ENCODE measurements at places on chromosomes 6 and 20.
A peak's percentile ranks its signal among the peaks of the same experiment; 100 is the strongest.

- no peak for DNase-seq
Measured at GRCh38 chr6:147190556-147190955, 13.7 kb upstream of the STXBP5 start.

DNA sequence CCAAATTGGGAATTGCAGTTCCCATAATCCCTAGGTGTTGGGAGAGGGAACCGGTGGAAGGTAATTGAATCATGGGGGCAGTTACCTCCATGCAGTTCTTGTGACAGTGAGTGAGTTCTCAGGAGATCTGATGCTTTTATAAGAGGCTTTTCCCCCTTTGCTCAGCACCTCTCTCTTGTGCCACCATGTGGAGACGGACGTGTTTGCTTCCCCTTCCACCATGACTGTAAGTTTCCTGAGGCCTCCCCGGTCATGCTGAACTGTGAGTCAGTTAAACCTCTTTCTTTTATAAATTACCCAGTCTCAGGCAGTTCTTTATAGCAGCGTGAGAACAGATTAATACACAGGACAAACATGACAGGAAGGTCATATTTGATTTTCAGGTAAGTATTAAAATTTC is 25.3 kb upstream of the HECA start:
- no peak for DNase-seq

DNA sequence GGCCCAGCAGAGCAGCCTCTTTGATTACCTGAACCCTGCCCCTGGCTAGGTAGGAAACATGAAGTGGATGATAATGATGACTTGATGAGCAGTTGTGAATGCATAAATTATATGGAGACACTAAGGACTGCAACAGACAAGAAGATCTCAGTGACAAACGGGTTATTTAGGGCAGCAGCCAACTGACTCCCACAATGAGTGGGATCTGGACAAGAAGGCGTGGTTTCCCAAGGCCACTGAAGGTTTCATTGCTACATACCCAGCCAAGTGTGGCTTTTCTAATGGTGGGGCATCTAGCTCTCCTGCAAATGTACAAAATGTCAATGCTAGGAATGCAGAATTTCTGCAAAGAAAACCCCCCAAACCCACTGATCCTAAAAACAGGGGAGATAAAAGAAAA is 29.4 kb downstream of the RING1 start:
- no peak for DNase-seq

- DNase-seq = no peak
Measured at GRCh38 chr6:28941684-28942448, 18.1 kb upstream of the TRIM27 start.

DNA sequence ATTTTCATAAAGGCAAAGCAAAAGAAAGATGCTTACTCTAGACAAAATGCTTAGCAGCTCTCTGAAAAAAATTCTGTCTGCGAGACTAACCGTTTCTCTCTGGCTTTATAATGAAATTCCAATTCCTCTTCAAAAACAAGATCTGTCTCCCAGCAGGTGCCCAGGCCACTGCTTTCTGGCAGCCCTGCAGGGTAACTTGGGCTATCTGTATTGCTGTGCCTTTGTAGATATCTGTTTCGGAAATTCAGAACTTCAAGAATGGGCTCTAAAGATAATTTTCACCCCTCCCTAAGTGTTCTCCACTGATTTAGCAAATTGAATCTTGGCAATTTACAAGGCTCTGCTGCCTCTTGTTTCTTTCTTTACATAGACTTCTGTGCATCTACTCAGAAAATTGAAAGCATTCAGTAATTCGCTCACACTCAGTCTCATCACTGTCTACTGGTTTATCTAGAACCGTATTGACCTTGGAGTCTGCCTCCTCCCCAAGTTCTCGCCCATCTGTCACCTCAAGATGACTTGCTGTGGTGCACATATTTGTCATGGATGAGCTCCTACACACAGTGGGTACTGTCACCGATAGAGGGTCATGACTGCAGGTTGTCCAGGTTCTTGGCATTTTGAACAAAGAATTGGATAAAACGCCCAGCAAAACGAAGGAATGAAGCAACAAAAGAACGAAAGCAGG is 26.4 kb upstream of the FABP7 start:
- peak; percentile 34 for DNase-seq

- no peak for DNase-seq
Measured at GRCh38 chr20:52010541-52010940, 181.0 kb downstream of the ZFP64 start.

- no peak for DNase-seq
Measured at GRCh38 chr6:150183105-150183504, 40.3 kb downstream of the PPP1R14C start.

GRCh38 chr20:40754339-40754943 is 65.4 kb upstream of the MAFB start:
- no peak for DNase-seq

DNA sequence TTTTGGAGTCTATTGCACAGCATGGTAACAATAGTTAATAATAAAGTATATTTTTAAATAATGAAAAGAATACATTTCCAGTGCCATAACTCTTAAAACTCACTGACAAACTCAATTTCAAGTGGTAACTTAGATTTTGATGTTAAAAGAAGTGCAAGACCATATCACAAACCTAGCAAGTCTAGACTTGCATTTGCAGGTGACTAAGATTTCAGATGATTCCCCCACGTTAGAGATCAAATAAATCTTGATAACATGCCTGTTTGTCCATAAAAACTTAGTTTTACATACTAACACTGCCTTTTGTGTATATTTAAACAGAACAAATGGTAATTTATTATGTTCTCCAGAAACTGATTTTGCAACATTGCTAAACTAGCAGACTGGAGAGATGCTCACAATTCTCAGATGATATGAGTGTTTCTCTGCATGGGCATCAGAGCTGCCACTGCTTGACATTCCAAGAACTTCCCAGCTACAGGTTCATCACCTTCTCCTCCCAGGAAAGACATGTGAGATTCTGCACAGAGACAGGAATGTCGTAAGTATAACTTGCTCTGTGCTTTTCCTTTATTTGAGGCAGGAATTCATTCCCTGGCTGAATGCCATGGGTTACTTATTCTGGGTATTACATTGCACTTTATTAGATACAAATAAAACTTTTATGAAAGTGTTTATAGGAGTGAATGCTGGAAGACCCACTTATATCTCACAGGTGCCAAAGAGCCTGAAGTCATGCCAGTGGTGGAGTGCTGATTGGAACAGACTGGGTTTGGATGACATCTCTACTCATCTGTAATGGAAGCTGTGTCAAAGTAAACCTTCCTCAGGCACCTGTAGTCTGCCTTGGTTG is 160.2 kb upstream of the FOXA2 start:
- no peak for DNase-seq

DNA sequence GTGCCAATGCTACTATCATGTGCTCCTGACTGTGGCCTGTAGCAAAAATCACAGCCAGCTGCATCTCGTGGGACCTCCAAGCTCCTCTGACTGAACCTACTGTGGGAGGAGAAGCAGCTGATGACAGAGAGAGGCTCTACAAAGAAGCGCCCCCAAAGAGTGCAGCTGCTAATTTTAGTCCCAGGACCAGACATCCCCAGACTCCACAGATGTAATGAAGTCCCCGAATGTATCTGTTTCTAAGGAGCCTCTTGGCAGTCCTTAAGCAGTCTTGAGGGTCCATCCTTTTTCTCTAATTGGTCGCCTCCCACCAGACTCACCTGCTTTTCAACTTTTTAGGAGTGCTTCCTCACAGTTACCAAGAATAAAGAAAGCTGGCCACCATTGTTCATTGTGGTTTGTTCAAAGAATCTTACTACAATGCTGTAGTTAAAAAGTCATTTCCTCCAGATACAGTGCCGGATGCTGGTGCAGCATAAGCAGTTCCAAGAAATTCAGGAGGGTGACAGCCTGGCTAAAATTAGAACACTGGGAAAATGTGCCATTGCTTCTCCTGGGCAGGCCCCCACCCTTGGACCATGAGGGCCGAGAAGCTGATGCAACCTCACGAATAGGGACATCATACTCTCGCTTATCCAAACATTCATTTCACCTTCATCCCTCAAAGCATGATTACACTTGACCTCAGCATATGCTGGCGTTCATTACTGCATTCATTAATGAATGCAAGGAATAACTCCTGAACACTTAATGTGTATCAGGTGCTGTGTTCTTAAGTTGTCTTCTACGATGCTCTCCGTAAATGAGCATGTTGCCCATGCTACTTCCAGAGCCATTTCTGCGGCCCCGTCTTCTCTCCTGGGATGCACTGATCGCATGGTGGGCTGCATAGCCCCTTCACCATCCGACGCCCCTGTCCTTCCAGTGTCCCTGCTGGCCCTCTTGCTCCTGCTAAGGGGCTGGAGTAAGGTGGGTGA is 66.4 kb downstream of the LY86 start:
- no peak for DNase-seq

DNA sequence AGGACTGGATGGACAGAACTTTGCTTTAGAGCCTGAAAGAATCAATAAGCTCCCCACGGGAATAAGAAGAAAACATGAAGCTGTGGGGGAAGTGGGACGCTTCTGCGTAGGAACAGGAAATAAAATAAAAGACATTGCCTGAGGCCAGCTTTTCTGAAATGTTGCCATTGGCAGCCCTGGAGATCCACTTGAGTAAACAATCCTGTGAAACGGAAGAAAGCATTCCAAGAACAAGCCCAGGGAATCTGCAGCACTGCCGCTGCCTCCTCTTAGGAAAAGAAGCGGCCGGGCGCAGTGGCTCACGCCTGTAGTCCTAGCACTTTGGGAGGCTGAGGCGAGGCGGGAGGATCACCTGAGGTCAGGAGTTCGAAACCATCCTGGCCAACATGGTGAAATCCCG is 182.3 kb upstream of the RALGAPA2 start:
- DNase-seq = no peak

GRCh38 chr6:163260111-163260895 is 154.2 kb upstream of the QKI start:
- peak; percentile 85 for DNase-seq

GRCh38 chr20:33337119-33337518 is 54.1 kb downstream of the BPIFB1 start:
- no peak for DNase-seq

GRCh38 chr20:25071734-25072133 is 10.2 kb downstream of the VSX1 start:
- no peak for DNase-seq

DNA sequence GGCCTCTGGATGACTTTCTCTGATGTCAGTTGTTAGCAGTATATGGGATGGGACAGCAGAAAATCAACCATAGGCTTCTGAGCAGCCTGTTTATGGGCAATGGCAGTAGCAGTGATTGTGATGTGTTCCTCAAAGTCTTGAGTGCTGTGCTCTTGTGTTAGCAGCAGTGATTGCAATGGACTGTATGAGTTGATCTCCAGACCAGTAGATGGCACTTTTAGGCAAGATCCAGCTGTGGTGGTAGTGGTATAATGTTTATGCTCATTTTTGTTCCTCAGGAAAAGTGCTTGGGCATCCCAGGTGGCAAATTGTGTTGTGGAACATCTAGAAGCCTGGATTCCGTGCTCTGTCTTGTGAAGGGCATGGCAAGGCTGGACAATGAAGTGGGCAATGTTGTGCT is 181.6 kb upstream of the SYNCRIP start:
- DNase-seq = no peak

- no peak for DNase-seq
Measured at GRCh38 chr6:4174042-4174441, 38.7 kb upstream of the ECI2 start.

DNA sequence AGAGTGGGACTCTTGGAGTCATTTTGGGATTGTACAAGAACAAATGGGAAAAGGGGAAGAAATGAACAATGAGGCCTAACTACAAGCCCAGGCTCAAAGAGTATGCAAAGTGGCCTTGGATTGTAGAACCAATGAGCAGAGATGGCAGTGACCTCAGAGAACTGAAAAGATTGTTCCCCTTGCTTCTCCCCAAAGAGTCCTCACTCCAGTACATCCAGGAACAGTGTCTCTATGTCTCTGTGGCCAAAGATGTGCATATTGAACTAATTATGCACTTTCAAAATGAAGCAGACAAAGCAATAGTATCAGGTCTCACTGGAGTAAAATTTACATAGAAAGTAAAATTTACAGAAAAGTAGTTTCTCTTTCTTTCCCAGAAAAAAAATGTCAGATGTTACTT is 81.0 kb downstream of the SMLR1 start:
- no peak for DNase-seq

- no peak for DNase-seq
Measured at GRCh38 chr6:144574796-144575195, 289.7 kb downstream of the UTRN start.

DNA sequence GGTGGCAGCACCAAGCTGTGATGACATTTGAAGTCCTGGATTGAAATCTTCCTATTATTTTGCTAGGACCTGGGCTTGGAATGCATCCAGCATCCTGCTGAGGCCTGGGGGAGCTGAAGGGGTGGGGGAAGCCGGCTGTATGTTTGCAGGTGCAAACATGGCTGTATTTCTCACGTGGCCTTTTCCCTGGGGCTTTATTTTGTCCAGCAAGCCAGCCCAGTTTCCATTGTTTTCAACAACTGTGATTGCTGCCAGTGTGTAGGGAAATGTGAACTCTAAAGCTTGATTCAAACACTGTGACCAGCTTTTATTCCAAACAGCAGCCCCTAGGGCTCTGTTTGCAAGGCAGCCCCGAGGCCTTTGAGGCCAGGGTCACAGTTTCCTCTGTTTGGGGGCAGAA is 683.0 kb downstream of the DHX35 start:
- DNase-seq = no peak

GRCh38 chr20:18403269-18403668 is 63.6 kb downstream of the DZANK1 start:
- no peak for DNase-seq

DNA sequence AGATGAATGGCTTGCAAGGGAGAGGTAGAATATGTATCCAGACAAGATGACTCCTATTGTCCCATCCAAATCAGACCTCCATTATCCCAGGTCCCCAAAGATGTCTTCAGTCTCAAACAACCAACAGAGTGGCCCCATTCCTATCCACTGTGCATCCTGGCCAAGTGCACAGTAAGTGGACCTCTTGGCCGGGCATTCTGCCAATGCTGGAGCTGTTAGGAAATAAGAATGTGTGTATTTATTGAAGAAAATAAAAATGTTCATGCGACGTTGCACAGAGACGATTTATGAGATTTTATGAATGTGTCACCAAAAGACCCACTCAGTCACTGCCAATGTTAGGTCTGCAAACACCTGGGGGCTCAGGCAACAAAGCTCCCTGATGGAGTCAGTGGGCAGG is 196.0 kb downstream of the MAFB start:
- no peak for DNase-seq

GRCh38 chr20:62769346-62770071 is 26.8 kb upstream of the MRGBP start:
- no peak for DNase-seq

DNA sequence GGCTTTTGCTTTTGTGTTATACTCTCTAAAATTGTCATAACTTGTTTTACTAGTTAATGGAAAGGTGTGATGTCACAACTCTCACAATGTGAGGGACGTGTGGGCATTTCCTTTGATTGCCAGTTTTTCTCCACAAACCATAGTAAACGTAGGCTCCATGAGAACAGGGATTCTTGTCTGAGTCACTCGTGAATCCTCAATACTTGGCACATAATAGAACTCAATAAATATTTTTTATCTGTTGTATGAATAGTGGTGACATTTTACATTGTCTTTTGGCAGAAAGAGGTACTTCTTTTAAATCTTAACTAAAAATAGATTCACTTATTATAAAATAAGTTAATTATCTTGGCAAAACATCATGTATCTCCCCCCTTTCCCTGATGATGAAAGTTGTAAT is 69.0 kb upstream of the CNKSR3 start:
- no peak for DNase-seq
